ENCODE measurements at places on chromosomes 11 and 22.

GRCh38 chr11:126281666-126282175, 1.2 kb upstream of the TIRAP start:
- DNase-seq: no peak

DNA sequence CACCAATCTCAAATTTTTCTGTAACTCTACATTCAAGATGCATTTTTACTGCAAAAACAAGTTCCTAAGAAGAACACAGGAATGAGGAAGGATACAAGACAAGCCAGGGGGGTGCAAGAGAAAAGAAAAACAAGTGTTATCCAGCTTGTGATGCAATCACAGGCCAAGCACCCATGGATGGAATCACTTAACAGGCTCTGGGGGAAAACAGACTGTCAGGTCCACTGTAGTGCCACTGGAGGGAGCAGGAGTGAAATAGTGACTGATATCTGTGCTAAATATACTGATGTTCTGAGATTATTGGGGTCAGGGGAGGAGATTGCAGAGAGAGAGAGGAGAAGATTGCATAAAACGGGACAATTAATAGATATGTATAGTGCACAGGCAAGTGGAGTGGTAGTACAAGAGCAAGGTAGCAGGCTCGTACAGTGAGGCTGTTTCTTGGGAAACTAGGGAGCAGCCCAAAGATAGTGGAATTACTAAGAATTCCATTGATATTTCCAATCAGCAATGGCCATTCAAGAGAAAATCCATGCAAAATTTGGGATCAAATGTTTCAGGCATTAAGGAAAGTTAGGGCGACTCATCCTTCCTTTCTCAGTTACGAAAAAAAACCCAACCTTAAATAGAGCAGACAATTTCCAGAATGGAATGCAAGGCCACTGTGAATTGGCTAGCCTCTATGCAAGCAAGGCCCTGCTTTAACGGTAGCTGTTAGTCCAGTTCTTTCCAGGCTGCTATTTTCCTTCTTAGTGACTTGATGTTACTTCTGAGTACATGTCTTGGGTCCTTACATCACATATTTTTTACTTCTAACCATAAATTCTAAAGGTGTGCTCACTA, 52.2 kb upstream of the CEP126 start:
- DNase-seq: no peak

GRCh38 chr11:47051217-47051616, 114.7 kb downstream of the CSTPP1 start:
- no peak for DNase-seq

GRCh38 chr11:68598816-68599653, 85.3 kb upstream of the GAL start:
- DNase-seq: no peak

- DNase-seq: no peak
Measured at GRCh38 chr11:46106530-46107407, 14.5 kb downstream of the PHF21A start.

DNA sequence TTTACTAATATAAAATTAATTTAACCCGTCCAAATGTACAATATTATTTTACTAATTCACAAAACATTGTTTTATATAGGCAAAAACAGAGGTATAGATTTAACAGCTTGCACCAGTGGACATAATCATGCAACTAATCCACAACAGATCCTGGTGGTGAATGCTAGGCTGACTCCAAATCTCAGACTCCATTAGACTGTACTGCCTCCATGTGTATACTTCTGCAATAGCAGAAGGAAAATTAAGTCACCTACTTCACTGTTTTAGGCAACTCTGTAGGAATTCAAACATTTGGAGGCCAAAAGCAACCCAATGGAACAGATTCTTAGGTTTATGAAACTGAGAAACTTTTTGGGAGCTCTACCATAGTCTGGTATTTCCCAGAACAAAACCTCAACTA, 30.0 kb upstream of the RAB39A start:
- no peak for DNase-seq

GRCh38 chr11:3146612-3147256, 18.4 kb downstream of the OSBPL5 start:
- DNase-seq: no peak

DNA sequence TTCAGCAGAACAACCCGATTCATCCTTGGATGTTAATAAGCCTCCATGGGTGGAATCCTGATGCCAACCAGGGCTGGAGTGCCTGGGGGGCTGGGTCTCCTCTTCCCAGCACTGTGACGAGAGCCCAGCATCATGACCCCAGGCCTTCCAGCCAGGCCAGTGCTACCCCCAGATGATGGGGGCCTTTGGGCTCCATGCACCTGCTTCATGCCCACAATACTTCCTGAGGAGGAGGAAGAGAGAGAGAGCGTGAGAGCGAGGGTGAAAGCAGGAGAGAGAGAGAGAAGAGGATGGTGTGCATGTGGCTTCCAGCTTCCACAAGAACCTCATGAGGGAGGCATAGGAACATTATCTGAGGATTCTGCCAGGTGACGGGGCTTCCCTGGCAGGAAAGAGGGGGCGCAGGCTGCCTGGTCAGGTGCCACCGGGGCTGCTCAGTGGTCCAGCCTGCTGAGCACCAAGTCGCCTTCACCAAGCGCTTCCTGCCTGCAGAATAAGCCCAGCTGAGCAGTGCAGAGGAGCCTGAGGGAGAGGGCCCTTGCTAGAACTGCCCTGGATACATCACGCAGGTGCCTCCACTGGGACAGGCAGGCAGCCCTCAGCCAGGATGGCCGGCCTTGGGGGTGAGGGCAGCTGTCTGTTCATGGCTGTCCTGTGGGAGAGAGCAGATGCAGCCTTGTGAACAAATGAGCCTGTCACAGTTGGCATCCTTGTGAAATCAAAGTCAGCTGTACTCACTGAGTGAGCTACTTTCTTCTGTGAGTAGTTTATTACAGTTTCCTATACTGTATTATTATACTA, 243.3 kb upstream of the B3GAT1 start:
- no peak for DNase-seq

- no peak for DNase-seq
Measured at GRCh38 chr11:81159900-81160299, 1573.8 kb downstream of the FAM181B start.

GRCh38 chr11:84720706-84721402, 906.3 kb downstream of the DLG2 start:
- DNase-seq: no peak

- peak; percentile 77 for DNase-seq
Measured at GRCh38 chr22:40855979-40856512, 393 bp downstream of the ST13 start.

DNA sequence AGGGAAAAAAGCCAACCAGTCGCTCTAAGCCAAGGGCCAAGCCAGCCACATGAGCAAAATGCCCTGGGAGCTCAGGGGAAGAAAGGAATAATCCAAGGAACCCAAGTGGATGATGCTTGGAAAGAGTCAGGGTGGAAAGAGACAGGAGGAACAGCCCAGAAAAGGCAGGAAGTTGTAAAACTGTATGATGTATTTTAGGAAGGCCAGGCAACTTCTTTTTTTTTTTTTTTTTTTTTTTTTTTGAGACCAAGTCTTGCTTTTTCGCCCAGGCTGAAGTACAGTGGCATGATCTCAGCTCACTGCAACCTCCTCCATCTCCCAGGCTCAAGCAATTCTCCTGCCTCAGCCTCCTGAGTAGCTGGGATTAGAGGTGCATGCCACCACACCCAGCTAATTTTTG, 1.6 kb downstream of the LGALS12 start:
- DNase-seq: no peak

DNA sequence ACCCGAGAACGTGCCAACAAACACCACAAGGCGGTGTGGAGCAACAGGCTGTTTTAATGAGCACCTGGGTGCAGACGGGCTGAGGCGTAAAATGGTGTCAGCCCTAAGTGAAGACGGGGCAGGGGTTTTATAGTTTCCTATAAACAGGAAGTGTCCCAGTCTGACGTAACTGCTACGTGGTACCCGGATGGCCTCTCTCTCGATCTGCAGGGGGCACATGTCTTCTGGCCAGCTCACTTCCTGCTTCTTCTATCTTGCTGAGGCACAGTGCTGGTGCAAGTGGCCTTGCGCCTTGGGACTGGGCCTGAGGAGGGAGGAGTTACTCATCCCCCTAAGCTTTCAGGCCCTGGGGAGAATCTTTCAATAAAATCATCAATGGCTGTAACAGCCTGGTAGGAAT, 20.9 kb downstream of the OOSP3 start:
- no peak for DNase-seq

DNA sequence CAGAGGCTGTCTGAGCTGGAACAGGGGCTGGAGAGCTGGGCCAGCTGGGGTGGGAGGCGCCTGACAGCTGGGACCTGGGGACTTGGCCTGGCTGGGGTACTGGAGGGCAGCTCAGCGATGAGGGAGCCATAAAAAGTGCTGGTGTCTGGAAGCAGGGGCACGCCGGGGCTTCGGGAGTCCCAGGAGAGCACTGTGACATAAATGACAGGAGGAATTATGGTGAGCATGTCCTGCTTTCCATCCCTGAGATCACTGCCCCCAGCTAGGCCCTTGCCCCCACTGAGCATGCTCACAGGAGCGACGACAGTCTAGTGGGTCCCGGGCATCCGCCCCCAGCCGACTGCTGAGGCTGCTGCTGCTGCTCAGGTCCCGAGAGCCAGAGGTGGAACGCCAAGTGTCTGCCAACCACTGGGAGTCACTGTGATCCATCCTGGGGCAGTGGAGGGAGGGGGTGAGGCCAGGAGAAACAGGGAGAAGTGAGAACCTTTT, 6.2 kb downstream of the ROBO4 start:
- DNase-seq: peak; percentile 72

DNA sequence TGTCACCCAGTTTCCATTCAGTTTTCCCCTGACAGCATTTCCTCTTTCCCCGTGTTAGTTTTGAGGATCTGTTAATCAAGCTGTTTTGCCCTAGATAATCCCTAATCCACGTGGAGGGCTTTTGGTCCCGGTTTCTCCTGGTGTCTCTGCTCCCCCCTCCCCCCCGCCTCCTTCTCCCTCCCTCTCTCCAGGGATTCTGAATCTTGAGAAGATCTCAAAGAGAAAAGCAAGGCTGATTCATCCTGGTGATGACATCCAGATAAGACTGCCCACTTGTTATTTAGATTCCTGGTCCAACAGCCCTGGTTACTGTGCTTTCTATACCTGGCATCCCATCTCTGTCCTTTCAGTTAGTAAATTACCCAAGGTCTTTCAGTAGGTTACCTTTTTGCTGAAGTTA, 59.4 kb downstream of the KCNA4 start:
- DNase-seq: no peak

GRCh38 chr11:27771516-27771915, 71.3 kb upstream of the BDNF start:
- DNase-seq: no peak

- no peak for DNase-seq
Measured at GRCh38 chr11:95853138-95853537, 62.8 kb downstream of the CEP57 start.

DNA sequence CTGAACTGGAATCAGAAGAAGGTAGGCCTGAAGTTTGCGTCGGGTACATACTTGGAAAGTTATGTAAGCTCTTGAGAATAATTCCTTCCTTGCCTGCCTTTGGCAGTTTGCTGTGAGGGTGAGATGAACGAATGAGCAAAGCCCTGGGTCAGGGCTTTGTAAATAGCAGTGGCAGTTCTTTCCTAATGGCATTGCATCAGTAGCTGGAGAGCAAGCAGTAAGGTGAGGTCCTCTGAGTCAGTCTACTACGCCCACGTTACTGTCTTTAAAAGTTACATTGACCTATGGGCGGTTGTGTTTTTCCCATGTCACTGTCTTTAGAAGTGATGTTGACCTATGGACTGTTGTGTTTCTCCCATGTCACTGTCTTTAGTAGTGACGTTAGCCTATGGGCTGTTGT, 179.1 kb upstream of the E2F8 start:
- DNase-seq: no peak

DNA sequence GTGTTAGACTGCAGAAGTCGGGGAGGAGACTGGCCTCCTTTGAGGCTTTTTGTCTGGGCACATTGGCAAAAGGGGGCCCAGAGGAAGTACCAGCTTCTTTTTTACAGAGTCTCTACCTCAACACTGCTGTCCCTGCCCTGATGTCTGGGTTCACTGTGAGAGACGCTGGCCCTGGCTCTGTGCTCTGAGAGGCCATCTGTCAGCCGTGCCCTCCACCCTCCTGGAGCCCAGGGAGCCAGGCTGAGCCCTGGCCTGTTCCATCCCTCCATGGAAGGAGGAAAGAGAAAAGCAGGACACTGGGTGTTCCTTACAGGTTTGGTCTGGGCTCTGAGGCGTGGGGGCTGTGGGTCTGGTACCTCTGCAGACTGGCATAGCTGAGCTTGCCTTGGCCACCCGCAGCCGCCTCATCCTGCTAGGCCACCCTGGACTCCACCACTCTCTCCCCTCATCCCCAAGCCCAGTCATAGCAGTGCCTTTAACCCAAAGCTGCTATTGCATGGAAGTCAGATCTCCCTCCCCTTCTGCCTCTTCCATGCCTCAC, 105.5 kb upstream of the PARVA start:
- DNase-seq: no peak

DNA sequence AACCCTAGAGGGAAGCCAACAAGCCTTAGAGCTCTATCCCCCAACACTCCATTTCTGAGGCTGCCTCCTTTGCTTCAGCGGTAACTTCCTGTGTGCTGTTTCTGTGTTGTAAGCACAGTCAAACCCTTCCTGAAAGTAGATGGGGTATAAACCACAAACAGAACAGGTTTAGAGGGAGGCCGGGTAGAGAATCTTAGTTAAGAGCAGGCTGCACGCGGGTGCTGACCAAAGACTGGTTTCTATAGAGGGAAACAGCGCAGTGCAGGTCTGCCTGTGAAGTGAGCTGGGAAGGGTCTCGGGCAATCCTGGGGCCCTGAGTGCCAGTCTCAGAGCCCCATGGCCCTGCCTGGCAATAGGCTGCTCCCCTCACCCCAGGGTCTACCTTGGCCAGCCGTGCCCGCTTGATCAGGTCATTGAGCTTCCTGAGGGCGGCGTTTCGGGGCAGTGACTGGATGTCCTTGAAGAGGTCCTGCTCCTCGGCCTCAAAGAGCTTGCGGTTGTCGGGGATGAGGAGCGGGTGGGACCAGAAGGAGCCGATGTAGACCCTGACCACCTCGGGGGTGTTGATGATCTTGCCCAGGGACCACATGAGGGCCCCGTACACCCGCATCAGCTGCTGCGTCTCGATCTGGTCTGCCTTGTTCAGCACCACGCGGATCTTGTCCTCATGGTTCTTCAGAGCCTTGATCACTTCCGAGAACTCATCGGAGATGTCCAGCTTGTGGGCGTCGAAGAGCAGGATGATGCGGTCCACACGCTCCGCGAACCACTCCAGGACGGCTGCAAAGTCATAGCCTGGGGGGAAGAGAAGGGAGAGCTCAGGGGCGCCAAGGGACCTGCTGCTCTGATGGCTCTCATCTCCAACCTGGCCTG, 15.3 kb upstream of the CDC42BPG start:
- DNase-seq: no peak

DNA sequence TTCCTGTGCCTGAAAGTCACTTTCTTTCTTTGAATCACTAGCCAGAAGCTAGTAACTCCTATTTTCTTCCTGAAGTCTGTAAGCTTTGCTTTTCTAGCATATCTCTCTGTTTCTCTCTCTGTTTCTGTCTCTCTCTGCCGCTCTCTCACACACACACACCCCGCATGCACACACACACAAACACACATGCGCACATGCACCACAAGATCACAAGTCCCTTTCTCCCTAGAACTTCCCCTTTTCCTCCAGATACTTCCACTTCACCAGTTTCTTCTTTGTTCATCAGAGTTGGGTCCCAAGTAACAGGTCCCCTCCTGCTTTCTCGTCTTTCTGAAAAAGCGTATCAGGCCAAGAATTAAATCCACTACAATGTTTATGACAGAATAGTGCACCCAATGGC, 148.5 kb upstream of the HSD17B12 start:
- no peak for DNase-seq

GRCh38 chr11:108786281-108786990, 121.6 kb downstream of the DDX10 start:
- no peak for DNase-seq
